ENCODE measurements at places on chromosomes 12 and 14. TPM values are rescaled to one million over a fixed set of nuclear protein-coding genes. Genes with fewer than 3 reads are reported as not detected.

Gene LALBA
- not detected for polyA plus RNA-seq

Gene AMDHD1
- 1.4 TPM for polyA plus RNA-seq

Gene INSM2
- polyA plus RNA-seq, result not detected

Gene TAS2R10
- 2.3 TPM for polyA plus RNA-seq

Gene PRB2
- not detected for polyA plus RNA-seq

Gene LTA4H
- polyA plus RNA-seq, result 111 TPM

DNA sequence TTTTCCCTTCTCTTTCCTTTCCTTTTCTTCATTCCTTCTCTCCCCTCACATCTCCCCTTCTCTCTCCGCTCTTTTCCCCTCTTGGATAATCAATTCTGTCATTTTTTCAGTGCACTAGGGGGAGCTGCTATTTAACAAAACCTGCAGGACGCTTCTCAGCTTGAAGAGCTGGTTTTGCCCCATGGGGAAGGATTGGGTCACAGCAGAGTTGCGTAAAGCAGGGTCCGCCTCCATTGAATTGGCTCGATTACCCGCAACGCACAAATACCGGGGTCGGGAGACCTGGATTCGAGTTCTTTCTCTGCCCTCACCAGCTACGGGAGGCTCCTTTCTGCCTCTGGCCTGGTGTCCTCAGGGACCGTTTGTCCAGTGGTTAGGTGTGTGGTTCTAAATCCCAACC, 42.1 kb upstream of the CHGA start:
- DNase-seq, result no peak

DNA sequence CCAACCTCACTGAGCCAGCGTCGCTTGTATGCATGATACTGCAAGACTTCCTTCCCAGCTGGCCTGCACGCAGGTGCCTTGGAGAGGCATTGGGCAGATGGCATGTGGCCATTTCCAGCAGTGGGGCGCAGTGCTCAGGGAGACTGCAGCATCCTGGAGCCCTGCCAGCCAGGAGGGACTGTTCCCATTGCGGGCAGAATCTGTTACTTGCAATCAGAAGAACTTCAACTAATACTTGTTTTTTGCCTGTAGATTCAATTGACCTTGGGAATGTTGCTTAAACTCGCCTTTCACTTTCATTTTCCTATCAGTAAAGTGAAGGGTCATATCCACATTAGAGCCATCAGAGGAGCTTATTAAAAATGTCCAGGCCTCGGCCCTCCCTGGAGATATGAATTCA, 29.8 kb downstream of the ANKRD9 start:
- DNase-seq, result no peak

DNA sequence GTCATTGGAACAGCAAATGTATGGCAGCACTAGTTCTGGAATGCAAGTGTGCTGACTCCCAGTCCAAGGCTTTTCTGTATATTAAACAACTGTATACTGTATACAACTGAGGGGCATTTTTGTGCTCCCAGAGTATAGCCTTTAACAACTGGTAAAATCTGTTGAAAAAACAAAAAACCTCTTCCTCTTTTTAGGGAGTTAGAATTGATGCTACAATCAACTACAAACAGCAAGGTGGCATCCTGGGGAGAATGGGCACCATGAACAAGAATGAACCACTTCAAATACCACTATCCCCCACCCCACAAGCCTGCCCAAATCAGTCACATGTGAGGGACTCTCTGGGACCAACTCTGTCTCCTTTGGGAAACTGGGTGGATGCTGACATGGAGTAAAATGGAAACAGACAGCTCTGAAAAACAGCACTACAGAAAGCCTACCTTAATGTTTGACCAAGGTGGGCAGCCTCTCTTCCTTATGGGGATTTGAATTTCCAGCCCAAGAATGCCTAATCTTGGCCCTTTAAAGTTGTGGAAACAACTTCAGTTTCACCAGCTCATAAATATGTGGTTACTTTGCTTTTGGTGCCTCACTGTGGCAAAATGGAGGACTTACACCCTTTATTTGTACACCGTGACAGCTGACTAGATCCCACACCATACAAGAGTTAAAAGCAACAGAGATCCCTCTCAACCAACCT, 7.5 kb downstream of the VTI1B start:
- peak; percentile 52 for DNase-seq

DNA sequence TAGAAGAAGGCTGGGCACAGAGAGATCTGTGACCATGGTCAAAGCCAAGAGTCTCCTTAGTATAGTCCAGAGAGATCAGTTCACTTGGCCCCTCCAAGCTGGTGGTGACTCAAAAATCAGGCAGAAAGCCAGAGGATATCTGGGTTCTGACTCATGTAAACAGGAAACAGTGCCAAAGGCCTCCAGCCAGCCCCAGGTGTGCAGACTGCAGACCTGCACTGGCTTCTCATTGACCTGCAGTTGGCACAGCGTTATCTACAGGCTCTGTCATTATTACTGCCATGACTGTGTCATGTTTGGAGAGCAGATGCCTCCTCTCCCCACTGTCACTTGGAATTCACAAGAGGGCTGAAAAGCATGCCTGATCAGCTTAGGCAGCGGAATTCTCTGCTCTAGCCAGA, 295.7 kb upstream of the PRKD1 start:
- no peak for DNase-seq

- no peak for DNase-seq
These were observed 82.2 kb downstream of the PPP2R5C start for GRCh38 chr14:101843665-101844064.

GRCh38 chr14:60904381-60904780, 76.5 kb downstream of the TRMT5 start:
- DNase-seq, result no peak

Measured in left renal cortex interstitium (tissue), 4 donors.